ENCODE measurements at places on chromosomes 4 and X. TPM values are rescaled to one million over a fixed set of nuclear protein-coding genes. Genes with fewer than 3 reads are reported as not detected.
A peak's percentile ranks its signal among the peaks of the same experiment; 100 is the strongest.

The CD38 gene
- 0.02 TPM for total RNA-seq

- no peak for DNase-seq
These were observed 15.8 kb upstream of the SRD5A3 start for GRCh38 chr4:55330241-55330640.

DNA sequence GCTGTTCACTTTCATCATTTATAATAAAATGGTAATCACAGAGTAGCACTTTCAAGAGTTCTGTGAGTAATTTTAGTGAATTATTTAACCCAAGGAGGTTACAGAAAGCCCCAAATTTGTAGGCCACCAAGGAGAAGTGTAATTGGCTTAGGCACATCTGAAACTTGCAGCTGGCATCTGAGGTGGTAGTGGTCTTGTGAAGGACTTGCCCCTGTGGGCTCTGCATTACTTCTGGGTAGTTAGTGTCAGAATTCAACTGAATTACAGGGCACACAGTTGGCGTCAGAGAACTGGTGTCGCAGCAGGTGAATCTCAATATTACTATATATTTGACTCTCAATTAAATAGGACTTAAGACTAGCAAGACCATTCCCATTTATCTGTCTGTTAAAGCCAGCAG, 36.9 kb downstream of the GPR174 start:
- DNase-seq: no peak

DNA sequence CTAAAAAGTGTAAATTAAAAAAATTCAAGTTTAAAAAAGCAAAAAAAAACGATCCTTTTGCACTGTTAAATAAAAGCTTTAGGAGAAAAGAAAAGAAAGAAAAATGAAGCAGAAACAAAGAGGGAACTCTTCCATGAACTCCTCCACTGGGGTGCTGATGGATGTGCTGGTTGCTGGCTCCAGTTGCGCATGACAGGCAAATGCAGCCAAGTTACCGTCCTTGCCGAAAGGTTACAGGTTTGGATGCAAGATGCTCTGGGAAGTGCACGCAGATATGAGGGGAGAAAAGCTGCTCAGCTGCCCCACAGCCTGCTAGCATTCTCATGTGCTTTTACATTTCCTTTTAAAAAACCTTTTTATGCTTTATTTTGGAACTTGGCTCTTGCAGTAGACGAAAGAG, 58.5 kb downstream of the HADH start:
- DNase-seq: no peak

DNA sequence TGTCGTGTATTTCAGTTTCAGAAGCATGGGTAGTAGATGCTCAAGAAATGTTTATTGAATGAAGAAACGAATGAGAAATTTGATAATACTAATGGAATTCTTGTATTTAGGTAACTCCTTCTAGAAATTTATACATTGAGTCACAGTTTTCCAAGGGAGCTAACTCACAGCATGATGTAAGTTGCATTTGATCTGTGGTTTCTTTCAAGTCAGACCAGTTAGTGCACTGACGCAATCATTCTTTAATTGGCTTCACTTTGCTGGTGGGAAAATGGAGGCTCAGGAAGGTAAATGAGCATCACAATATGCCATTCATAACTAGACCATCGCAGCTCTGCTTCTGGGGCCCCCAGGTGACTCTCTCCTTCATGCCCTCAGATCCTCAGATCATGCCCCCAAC, 17.3 kb upstream of the CWH43 start:
- DNase-seq: peak; percentile 78

All from H4 (cell line).